ENCODE measurements at places on chromosomes 6 and 20. TPM values are rescaled to one million over a fixed set of nuclear protein-coding genes. Genes with fewer than 3 reads are reported as not detected.

The SYCP2 gene
- total RNA-seq = 1.8 TPM

The HLA-C gene
- 1,178 TPM for total RNA-seq

The MAN1A1 gene
- total RNA-seq = 33.4 TPM

The RIMS4 gene
- under 0.01 TPM for total RNA-seq

The MAS1 gene
- 0.10 TPM for total RNA-seq

The SEL1L2 gene
- total RNA-seq = not detected

Data from mononuclear cell (primary cell).